Heart right ventricle (tissue), 16 donors: ENCODE measurements at places on chromosomes 5 and 9. TPM values are rescaled to one million over a fixed set of nuclear protein-coding genes. Genes with fewer than 3 reads are reported as not detected.

The PCDHGB2 gene
- total RNA-seq = 17.0 TPM

The SPATA31A3 gene
- total RNA-seq = not detected

The PDE6A gene
- 0.24 TPM for total RNA-seq

The ACOT12 gene
- total RNA-seq = not detected

The SLCO6A1 gene
- total RNA-seq = not detected

The ADAMTSL2 gene
- total RNA-seq = 4.7 TPM

The TRUB2 gene
- 46.8 TPM for total RNA-seq

The SHISAL2B gene
- total RNA-seq = not detected

The NDST1 gene
- 63.4 TPM for total RNA-seq

The PRPF4 gene
- 10.7 TPM for total RNA-seq

The SLC36A2 gene
- 2.8 TPM for total RNA-seq

The IFNK gene
- not detected for total RNA-seq

The SH3RF2 gene
- total RNA-seq = 314 TPM

The FBP2 gene
- not detected for total RNA-seq

The UGT3A2 gene
- total RNA-seq = not detected

The PKD2L2 gene
- total RNA-seq = 0.50 TPM

The EDIL3 gene
- total RNA-seq = 5.2 TPM

The MTAP gene
- 14.7 TPM for total RNA-seq

The SPATA31D4 gene
- not detected for total RNA-seq

The GARIN3 gene
- not detected for total RNA-seq

The CDKN2A gene
- not detected for total RNA-seq

The TRPM6 gene
- total RNA-seq = 0.17 TPM

The SLC4A9 gene
- not detected for total RNA-seq

The PGM5 gene
- total RNA-seq = 176 TPM

The NTNG2 gene
- 6.2 TPM for total RNA-seq

The SIGMAR1 gene
- total RNA-seq = 17.0 TPM

The SVEP1 gene
- total RNA-seq = 4.8 TPM

The LURAP1L gene
- 1.7 TPM for total RNA-seq

The LIFR gene
- 46.8 TPM for total RNA-seq

The FOXD4L4 gene
- not detected for total RNA-seq

The RNF130 gene
- 26.2 TPM for total RNA-seq

The BSPRY gene
- total RNA-seq = 2.2 TPM
